ENCODE measurements at places on chromosomes 4 and X.
A peak's percentile ranks its signal among the peaks of the same experiment; 100 is the strongest.

DNA sequence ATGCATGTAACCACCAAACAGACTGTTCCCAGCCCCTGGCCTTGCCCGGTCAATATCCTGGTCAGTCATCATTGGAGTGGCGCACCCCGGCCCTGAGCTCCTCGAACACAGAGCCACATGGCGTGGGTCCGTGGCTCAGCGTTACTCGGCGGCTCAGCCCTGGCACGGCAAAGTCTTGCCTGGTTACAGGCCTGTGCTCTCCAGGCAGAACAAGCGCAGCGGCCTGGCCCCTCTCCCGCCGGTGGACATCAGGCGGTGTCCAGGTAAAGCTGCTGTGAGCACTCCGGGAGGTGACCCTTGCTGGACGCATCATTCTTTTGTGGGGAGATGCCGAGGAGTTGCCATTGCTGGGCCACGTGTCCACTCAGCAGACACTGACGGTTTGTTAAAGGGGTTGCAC lies 6.1 kb upstream of the UVSSA start:
- no peak for DNase-seq

DNA sequence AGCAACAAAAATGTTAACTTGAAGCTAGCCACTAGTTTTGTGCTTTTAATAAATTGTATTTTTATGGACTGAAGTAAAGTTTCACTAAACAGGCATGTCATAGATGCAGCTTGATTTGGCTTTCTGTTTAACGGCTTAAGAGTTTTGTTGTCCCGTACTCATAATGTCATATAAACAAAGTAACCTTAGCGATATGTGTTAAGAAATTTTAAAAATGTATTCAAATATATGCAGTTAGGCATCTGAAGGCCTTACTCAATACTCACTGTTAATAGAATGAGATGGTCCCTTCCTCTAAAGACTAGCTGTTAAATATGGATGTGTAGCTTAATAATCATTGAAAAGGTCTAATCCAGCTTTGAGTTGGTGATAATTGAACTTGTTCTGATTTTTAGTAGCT lies 1.0 kb upstream of the SCLT1 start:
- no peak for DNase-seq

- DNase-seq: no peak
Measured at GRCh38 chr4:82903737-82904136, 3.2 kb downstream of the THAP9 start.

- DNase-seq: peak; percentile 63
Measured at GRCh38 chrX:123803331-123803983, 56.4 kb upstream of the XIAP start.

DNA sequence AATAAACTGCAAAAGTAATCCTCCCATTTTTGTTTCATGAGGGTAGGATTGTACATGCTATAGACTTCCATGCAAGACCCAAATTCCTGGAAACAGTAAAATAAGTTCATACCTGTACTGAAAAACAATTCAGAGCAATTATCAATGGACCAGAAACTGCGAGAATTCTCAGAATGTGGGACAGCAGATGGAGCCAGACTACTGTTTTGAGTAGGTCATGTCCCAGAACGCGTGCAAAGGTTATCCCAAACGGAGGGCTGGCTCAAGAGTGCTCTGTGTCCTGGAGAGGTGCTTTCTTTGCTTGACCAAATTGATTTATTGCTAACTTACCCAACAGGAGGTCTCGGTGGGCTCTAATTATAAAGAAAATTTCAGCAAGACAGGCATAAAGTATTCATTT lies 1.7 kb upstream of the MAGEH1 start:
- DNase-seq: no peak

DNA sequence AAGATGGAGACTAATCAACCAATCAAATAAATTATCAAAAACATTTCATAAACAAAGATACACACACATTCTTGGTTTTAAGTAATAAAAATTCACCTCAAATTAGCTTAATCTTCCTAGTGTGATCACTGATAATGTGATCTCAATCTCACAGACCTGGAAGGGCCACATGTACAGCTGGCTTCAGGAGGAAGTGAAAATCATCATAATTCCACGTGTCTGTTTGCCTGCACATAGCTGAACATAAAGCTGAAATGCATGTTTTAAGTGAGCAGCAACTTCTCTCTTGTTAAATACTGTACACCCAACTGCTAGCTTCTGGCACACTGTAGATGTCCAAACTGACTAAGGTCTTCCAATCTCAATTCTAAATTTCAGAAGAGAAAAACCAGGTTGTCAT lies 53.8 kb downstream of the ARHGAP6 start:
- no peak for DNase-seq

DNA sequence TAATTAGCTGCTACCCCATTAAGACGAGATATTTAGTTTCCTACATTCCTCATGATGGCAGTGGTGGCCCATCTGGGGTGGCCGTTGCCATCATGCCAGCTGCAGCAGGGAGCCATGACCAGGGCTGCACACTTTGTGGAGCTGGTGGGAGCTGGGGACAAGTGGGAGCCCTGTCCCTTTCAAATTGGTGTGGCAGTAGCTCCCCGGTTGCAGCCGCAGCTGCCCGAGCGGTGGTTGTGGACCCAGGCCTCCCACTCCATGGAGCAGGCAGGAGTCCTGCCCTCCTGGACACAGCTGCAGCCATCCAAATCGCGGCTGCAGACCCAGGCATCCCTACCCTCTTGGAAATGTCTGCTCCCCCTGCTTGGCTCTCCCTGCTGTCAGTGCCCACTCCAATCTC lies 9.3 kb upstream of the SYTL5 start:
- peak; percentile 6 for DNase-seq

- peak; percentile 43 for DNase-seq
Measured at GRCh38 chr4:139815778-139816601, 150.4 kb downstream of the MGST2 start.

GRCh38 chr4:38452009-38452408 lies 212.0 kb upstream of the KLF3 start:
- no peak for DNase-seq

DNA sequence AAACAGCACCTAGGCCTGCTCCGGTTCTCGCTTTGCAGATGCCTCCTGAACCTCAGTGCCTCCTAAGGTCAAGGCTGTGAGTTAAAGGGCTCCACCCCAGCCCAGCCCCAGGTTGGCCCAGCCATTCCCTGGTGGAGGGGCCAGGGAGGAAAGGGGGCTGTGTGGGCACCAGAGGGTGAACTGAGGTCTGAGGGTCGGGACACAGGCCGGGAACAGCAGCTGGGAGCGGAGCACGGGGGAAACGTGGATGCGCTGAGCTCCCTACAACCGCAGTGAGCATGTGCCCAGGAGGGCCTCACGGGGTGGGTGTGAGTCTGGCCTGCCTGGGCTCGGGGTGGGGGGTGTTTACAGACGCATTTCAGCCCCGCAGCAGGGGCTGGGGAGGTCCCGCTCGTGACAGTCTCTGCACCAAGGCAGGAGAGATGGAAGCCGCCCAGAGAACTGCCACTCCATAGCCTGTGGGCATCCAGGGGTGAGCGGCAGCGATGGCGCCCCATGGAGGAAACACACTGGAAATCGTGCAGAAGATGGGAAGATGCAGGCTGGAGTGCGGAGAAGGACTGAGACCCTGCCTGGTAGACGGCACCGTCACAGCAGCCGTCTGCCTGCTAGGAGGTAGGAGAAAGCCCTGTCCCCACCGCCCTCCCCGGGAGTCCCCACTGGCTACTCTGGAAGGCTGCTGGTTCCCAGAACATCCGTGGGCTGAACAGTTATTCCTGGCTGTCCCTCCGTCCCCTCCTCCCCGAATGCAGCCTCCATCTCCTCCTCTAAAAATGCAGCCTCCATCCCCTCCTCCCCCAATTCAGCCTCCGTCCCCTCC lies 9.9 kb upstream of the SLC25A6 start:
- no peak for DNase-seq

GRCh38 chr4:137533855-137534254 lies 1.6 kb upstream of the PCDH18 start:
- no peak for DNase-seq

- no peak for DNase-seq
Measured at GRCh38 chr4:83989835-83990234, 453.9 kb downstream of the GPAT3 start.

GRCh38 chr4:14178421-14178820 lies 550.9 kb upstream of the BOD1L1 start:
- no peak for DNase-seq

DNA sequence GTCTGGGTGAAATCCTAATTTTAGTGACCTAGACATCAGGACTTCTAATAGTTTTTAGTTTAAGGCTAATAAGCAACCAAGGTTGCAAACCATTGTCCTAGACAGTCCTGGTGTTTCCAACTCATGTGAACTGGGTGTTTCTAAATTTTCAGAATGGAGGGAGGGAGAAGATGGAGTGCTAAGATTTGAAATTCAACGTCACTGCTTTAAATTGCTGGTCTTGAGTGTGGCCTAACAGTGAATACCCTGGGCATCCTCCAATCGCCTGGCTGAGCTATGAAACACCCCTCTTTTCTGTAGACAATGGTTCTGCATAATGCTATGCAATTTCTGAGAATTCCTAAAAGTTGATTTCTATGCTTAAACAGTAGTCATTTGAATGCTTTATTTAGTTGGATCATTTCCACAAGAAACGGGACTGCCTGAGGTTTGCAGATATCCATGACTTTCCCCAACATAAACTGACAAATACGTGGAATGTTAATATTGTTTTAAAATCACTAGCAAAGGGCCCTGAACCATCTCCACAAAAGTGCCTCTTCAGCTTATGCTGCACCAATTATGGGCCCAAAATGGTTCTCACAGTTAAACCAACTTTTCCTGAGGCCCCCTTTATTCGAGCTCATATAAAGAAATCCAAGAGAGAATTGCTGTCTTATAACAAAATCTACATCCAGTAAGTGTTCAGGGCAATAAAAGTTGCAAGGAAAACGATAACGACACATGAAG lies 1.1 kb downstream of the FBXL5 start:
- peak; percentile 6 for DNase-seq

- no peak for DNase-seq
Measured at GRCh38 chr4:87377816-87378215, 13.2 kb downstream of the HSD17B11 start.

GRCh38 chrX:53056292-53056691 lies 7.7 kb downstream of the GPR173 start:
- no peak for DNase-seq

GRCh38 chrX:24124244-24124799 lies 25.2 kb upstream of the ZFX start:
- DNase-seq: no peak

DNA sequence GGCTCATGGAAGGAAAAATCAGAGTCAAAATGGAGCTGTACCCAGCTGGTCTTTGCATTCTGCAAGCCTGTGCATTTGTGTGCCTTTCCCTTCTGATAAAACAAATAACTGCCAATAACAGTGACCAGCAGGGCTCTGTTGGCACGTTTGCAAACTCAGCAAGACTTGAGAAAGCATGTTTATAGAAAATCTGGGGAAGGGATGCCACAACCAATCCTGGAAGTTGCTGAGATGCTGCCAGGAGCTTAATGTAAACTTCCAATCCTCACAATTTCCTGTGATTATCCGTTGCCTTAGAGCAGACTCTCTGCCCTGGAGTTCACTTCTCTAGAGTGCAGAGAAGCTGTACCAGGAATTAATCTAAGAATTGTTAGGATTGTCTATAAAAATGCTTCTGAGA lies 6.9 kb upstream of the ANXA3 start:
- DNase-seq: no peak

- peak; percentile 38 for DNase-seq
Measured at GRCh38 chr4:41258783-41259182, 2.1 kb downstream of the UCHL1 start.

DNA sequence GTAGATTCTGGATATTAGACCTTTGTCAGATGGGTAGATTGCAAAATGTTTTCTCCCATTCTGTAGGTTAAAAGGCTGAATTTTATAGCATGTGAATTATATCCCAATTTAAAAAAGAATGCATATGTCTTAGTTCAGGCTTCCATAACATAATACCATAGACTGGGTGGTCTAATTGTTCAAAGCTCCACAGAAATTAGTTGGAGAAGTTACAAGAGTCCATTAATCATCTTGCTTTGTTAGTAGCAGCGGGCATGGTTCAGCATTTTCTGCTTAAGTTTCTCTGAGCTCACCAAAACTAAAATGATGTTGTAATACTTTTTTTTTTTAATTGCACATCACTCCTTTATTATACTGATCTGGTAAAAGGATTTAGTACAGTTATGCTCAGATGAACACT lies 1.8 kb downstream of the PGAM4 start:
- DNase-seq: no peak

DNA sequence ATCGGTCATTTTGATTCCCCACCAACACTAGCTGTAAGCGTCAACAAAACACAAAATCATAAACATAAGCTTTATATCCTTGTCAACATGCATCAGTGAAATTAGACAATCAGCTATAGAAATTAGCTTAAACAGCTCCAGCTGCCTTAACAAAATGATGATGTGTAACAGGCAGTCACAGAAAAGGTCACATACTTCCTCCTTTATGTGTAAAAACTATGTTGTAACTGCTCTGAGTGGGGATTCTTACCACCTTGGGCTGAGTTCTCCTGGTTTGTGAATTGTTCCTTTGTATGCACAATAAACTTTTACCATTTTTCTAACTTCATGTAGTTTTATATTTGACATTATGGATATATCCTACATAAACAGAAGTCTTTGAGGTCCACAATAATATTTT lies 73.9 kb upstream of the MAP9 start:
- no peak for DNase-seq

DNA sequence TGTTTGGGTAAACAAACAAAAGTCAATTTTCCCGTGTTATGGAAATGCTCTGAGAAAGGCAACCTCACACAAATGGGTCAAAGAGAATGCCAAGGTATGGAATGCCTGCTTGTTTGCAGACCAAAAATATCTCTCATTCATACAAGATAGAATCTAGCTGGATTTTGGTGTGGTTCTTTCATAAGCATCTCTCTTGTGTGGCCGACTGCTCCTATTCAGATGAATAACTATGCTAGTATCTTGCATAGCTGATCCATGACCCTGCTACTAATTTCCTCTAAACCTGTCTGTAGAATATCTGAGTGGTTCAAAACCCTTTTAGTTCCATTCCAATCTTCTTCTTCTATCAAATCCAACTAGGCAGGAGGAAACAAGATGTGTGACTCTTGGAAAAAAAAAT lies 28.2 kb upstream of the SORBS2 start:
- DNase-seq: no peak

- no peak for DNase-seq
Measured at GRCh38 chrX:42585842-42586621, 191.9 kb downstream of the PPP1R2C start.

- peak; percentile 1 for DNase-seq
Measured at GRCh38 chr4:146916479-146917076, 29.1 kb downstream of the TTC29 start.

GRCh38 chrX:131942034-131942433 lies 81.1 kb upstream of the STK26 start:
- DNase-seq: no peak

GRCh38 chrX:136214551-136214950 lies 36.6 kb downstream of the MAP7D3 start:
- no peak for DNase-seq

DNA sequence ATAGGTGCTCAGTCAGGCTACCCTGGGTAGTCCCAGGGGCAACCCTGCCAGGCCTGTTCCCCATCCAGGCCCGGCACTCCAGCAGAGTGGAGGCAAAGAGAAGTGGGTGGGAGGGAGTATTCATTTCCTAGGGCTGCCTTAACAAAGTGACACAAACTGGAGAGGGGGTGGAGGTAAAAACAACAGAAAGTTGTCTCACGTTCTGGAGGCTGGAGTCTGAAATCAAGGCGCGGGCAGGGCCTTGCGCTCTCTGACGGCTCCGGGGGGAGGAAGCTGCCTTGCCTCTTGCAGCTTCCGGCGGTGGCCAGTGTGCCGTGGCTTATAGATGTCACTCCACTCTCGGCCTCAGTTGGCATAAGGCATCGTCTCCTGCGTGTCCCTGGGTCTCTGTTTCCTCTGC lies 90.8 kb downstream of the DCTD start:
- DNase-seq: no peak

Data from NCI-H345 (cell line).